Muscle of leg (tissue), 16 donors: ENCODE measurements at places on chromosomes 5 and 9.
A peak's percentile ranks its signal among the peaks of the same experiment; 100 is the strongest.

GRCh38 chr5:172038167-172038566 is 31.7 kb upstream of the FBXW11 start:
- no peak for DNase-seq

GRCh38 chr5:174402222-174402812 is 322.1 kb upstream of the MSX2 start:
- peak; percentile 7 for DNase-seq

DNA sequence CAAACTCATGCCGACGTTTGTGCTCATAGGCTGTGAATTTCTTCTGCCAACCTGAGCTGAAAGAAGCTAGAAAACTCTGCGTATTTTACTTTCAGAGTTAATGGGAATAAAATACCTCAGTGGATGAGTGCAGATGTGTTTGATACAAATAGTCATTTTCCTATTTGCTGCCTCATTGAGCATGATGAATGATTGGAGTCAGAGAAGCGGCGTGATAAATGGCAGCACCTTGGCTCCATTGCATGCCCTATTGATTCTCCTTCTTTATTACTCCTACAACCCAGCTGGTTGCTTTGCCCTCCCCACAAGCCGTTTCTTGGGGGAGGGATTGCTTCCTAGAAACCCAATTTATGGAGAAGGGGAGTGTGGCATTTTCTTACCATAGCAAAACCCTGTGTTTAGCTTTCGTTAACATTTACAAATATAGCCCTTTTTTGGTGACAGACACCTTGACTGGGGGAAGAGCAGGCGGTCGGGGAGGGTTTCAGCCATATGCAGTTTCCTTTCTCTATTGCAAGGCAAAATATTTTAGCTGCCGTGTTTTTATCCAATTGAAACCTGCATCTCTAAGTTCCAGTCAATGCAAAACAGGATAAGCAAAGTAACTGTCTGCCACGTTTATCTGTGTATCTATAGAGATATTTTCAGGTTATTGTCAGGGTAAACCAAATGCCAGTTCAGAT is 93.1 kb upstream of the TBCA start:
- no peak for DNase-seq

DNA sequence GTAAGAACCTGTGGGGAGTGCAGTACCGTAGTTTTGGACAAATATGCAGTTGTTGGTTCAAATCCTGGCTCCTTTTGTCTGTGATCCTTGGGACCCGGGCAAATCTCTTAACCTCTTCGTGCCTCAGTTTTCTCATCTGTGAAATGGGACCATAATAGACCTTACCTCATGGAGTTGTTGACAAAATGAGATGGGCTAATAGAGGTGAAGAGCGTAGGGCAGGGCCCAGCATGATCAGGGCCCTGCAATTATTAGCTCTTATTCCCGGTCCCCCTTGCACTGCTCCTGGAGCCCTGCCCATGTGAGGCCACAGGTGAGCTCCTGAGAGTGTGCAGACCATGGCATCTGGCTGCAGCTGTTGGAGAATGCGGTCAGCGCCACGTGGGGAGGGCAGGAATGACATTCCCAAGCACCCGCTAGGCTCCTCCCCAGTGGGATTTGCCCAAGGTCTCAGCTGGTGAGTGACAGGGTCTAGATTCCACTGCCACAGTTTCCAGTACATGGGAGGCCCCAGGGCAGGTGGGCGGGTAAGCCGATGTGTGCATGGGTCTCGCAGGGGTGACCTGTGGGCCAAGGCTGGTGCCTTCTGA is 41.0 kb downstream of the NEK6 start:
- no peak for DNase-seq

DNA sequence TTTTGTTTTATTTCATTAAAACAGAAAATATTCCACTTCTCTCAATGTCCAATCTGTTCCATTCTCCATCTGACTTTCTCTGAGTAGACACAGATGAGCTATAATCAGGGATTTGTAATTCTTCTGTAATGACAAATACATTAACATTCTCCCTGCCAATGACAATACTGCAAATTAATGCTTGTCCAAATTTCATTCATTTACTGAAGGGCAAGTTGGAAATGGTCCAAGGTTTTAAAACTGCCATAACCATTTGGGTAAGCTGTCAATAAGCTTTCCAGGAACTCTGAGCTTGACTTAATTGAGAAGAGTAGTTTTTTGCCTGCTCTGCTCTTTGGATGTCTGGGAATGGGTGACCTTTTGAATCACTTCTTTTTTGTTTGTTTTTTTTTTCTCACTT is 253.5 kb downstream of the DMRTA1 start:
- no peak for DNase-seq

- peak; percentile 73 for DNase-seq
Measured at GRCh38 chr5:147857302-147858129, 21.0 kb upstream of the SCGB3A2 start.

- DNase-seq, result no peak
Measured at GRCh38 chr5:154253807-154254206, 63.3 kb downstream of the GALNT10 start.

- no peak for DNase-seq
Measured at GRCh38 chr5:115343855-115344254, 47.4 kb upstream of the CCDC112 start.

- peak; percentile 7 for DNase-seq
Measured at GRCh38 chr5:83095957-83096539, 18.7 kb downstream of the XRCC4 start.

GRCh38 chr5:179378441-179379271 is 33.4 kb upstream of the ADAMTS2 start:
- peak; percentile 32 for DNase-seq

DNA sequence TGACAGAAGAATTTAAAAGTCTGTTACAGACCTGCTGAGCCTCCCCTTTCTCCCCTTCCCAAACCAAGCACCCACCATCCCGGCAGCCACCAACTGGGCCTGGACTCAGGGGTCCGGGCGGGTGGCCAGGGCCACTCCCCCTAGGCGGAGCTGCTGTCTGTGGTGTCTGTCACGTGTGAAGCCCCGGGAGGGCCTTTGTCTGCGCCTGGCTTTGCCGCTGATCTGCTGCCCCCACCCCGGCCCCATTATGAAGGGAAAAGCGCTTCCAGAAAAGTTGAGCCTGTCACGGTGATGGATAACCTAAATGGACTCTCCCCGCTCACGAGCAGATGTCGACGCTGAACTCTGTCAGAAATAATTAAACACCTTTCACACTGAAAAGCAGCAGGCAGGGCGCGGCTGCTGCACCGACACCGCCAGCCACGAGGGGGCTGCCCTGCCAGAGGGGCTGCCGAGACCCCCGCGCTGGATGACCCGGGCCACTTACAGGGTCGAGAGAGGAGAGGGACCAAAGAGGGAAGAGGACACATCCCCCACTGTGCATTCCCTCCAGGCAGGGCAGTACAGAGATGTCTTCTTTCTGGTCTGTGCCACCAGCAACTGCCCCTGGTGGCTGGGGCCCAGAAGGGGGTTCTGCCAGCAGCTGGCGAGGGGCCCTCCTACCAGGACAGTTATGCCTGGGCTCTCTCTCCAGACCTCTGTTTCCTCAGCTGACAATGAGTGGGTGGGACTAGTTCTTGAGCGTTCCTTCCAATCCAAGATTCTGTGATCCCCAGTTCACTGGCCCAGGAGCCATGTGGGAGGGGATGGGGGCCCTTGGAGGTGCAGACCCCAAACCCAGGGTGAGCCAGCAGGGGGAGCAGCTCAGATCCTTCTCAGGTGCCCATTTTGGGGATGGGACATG is 36.0 kb upstream of the BARHL1 start:
- DNase-seq, result peak; percentile 59

DNA sequence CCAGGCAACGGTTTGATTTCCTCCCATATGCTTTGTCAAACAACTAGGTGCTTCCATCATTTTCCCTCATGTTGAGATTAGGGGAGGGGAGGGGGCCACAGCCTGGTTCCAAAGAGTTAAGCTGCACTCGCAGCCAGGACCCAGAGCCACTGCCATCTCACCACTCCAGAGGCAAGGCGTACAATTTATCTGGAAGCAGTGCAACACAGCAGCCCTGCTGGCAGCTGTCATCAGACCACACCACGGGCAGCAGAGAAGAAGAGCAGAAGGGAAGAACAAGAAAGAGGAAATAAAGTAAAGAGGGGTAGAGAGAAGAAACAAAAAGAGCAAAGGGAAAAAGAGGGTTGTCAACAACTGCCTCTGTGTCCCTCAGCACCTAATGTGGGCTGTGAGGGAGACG is 38.9 kb downstream of the MED27 start:
- DNase-seq, result no peak

DNA sequence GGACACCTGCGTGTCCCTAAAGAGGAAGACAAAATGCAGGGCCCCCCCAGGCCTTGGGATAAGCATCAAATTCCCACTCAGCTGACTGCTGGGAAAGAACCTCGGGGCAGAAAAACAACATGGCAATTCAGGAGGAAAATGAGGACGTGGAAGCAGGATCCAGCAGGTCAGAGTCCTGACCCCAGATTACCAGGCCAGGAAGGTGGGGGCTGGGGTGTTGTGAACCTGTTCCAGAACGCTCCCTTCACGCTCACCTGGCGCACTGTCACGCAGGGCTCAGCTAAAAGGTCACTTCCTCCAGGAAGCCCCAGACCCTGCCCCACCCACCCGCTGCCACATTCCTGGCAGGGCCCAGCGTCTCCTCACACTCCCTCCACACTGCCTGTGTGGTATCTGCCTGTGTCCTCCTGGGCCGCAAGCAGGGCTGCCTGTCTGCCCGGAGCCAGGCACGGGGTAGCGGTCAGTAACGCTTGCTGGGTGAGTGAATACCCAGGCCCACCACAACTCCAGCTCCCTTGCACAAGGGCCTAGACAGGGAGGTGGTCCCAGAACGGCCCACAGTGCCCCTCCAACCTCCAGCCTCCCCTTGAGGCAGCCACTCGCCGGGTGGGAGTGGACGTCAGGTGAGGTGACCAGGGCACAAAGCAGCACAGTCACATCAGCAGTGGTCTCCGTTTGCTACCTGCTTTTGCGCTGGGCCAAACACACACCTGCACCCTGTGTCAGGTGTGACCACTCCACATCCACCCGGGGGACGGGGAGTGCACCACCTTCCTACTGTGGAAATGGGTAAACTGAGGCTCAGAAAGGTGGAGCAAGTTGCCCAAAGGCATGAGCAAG is 18.1 kb downstream of the VAV2 start:
- no peak for DNase-seq

DNA sequence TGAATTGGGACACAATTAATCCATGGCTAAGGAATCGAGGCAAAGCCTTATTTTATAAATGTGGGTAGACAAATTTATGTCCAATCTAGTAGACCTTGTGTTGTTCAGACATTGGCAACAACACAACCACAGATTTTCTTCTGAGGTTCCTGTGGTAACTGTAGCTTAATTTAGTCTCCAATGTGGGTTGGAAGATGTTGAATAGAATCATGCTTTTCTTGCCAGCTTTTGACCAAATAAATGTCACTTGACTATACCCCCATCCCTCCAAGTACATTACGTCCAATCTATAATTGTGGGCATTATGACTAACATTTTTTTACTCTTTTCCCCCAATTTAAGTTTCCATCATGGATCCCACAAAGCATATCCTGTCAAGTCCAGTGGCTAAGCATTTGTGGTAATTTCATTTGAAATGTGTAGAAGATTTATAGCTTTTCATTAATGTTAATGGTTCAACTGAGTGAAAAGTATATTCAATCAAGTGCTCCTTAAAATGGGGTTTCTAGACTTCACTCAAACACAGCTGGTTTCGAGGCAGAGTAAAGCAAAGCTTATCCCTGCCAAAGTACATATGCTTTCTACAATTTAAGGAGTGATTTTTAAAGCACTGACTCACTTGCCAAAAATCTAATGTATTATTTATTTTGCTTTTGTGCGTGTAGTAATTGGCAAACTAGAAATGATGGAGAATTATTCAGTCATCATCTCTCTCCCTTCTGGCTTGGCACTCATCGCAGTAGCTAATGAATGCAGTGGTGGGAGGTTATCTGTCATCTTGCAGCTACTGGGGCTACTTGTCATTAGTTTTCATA is 141.8 kb downstream of the FAM174A start:
- DNase-seq, result peak; percentile 14

GRCh38 chr5:121105921-121106320 is 641.8 kb downstream of the PRR16 start:
- DNase-seq, result no peak

DNA sequence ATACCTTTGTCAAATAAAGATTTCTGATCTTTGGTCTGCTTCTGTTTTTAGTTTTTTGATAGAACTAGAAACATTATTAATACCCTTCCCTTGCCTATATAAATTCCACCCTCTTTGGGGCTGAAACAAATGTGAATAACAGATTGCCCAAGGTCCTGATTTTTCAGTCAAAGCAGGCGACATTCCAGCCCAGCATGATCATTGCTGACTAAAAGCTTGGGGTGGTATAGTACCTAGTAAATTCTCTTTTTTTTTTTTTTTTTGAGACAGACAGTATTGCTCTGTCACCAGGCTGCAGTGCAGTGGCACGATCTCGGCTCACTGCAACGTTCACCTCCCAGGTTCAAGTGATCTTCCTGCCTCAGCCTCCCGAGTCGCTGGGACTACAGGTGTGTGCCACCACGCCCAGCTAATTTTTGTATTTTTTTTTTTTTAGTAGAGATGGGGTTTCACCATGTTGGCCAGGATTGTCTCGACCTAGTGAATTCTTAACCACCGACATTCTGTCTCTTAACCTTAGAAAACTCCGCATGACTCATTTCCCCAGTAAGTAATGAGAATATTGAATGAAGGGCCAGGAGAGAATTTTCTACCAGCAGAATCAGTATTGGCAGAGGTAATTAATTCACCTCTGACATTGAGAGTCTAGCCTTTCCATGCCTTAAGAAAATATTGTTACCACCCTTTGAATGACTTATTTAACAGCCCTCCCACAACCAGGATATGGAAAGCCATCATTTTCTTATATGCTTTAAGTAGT is 226.4 kb downstream of the GNA14 start:
- no peak for DNase-seq

DNA sequence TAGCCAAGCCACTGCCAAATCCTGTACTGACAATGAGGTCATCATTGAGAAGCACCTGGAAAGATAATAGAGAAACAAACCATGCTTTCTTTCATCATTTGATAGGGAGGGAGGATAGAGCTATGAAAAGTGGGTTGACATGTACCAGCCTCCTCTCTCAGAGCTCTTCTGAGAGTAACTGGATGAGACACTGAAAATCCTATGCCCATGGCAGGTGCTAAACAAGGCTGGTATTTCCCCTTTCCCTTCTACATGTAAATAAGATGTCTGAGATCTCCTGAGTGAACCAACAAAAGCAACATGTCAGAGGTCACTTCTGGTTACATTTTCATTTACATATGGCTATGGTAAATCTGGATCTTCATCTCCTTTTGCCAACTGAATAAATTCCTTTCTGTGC is 45.3 kb upstream of the TRAF1 start:
- DNase-seq, result no peak

GRCh38 chr9:27367175-27367798 is 70.3 kb upstream of the EQTN start:
- DNase-seq, result no peak

DNA sequence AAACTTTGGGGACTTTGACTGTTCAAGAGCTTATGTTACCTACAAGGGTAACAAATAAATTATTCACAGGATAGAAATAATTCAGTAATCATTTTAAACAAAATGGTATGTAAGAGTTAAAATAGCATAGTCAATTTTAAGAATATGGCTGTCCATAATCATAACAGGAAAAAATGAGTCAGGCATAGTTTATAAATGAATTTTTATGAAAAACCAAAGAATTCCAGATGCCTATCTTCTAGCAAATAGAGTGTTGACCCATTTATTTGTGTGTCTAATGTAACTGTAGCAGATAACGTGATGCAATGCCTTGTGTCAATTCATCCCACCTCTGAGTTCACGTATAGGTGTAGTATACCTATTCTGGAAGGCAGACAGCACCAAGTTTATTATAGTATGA is 169.7 kb upstream of the CDH9 start:
- DNase-seq, result no peak
